Aorta (tissue), 5 donors: ENCODE measurements at places on chromosomes 3 and 15. TPM values are rescaled to one million over a fixed set of nuclear protein-coding genes. Genes with fewer than 3 reads are reported as not detected.

Gene DLEC1
- 0.26 TPM for total RNA-seq

DNA sequence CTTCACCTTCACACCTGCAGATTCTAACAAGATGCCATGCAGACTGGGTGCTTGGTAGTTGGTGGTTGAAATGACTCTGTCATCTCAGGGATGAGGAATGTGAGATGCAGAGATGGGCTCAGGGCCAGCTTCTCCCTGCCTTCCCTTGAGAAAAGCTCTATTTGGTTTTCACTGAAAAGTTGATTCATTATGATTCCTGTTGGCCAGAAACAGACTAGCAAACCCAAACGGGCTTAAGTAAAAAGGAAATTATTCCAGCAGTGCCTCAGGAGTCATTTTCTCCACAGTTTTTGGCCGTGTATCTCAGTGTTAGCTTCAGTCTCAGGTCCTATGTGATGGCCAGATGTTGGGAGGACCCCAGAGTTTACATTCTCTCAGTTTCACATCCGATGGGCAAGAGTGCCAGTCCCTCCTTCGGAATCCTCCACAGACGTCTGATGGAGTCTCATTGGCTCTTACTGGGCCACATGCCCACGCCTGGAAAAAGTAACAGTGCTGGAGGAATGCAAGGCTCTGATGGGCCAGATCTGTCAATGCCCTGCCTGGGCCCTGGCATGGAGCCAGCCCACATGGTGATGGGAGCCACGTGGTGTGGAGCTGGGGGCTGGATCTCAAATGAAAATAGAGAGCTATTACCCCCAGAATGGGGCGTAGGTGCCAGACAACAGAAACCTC lies 22.3 kb upstream of the SACM1L start:
- peaks cover 2% of the 10 kb centered on the region for H3K4me1 ChIP-seq
- no peak overlapping the region for H3K4me3 ChIP-seq
- peak; percentile 79 for DNase-seq

- H3K27me3 ChIP-seq = no peaks in the 10 kb centered on the region
- DNase-seq = no peak
- peaks cover 2% of the 10 kb centered on the region for H3K4me1 ChIP-seq
- no peak overlapping the region for H3K4me3 ChIP-seq
Observed at GRCh38 chr3:60095516-60095915, 1045.7 kb upstream of the CFAP20DC start.

DNA sequence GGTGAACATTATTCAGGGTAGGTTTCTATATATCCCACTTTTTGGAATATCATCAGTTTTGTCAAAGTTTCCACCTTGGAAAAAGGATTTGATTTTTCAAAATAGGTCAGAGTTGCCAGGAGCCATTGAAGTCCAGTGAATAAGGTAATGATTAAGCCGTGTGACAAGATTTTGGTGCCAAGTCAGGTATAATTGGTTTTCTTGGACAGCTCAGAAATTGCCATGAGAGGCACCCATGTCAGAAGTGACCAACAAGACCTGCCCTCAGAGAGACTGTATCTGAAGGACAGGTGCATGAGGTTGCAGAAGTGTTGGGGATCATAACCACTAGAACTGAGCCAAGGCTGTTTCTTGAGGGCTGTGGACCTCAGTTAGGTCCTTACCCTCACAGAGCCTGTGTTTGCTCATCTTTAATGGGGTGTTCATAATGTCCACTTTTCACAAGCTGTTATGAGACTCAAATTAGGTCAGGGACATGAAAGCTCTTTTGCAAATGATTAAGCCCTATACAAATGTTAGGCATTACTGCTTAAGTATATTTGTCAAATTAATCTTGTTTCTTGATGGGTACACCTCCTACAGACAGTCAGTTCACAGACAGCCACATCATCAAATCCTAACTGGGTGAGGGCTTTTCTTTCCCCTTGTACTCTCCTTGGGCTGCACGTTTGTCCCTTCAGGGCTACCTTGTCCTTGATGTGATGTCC lies 32.3 kb downstream of the CASR start:
- H3K27ac ChIP-seq = no peak overlapping the region
- H3K4me1 ChIP-seq = no peaks in the 10 kb centered on the region
- H3K27me3 ChIP-seq = no peaks in the 10 kb centered on the region
- DNase-seq = no peak
- H3K4me3 ChIP-seq = no peak overlapping the region
- H3K36me3 ChIP-seq = no peaks in the 10 kb centered on the region

DNA sequence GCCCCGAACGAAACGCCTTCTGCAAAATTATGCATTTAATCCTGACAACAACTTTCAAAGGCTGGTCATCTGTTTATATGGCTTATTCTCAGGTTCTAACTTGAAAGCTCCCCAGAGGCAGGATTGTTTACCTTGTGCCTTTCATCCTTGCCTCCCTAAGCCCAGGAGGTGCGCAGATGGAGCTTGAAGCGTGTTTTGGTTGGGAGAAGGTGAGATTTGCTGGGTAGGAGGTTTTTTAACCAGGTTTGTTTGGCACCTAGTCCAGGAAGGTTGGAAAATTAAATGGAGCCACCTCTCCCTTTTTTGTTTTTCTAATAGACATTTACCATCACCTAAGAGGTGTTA lies 675 bp downstream of the TSEN2 start:
- H3K27ac ChIP-seq = no peak overlapping the region
- no peak for DNase-seq
- H3K36me3 ChIP-seq = no peaks in the 10 kb centered on the region
- no peaks in the 10 kb centered on the region for H3K4me1 ChIP-seq
- no peaks in the 10 kb centered on the region for H3K27me3 ChIP-seq
- peak overlapping the region; percentile 68 for H3K4me3 ChIP-seq

DNA sequence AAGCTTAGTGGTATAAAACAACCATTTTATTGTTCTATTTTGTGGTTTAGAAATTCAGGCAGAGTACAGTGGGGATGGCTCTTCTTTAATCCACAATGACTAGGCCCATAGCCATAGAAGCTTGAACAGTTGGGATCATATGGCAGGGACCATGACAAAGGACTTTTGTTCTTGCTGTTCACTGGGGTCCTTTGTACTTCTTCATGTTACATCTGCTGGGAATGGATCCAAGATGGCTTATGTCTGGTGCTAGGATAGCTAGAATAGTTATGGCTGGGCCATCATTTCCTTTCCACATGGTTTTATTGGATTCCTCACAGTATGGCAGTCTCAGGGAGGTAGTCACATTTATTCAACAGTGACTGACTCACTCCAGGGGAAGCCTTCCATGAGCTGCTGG lies 427.9 kb upstream of the AGTR1 start:
- H3K36me3 ChIP-seq = no peaks in the 10 kb centered on the region
- H3K4me3 ChIP-seq = no peak overlapping the region
- no peak overlapping the region for H3K27ac ChIP-seq
- H3K4me1 ChIP-seq = no peaks in the 10 kb centered on the region
- H3K27me3 ChIP-seq = no peaks in the 10 kb centered on the region

GRCh38 chr3:113495035-113495434 lies 19.9 kb downstream of the SPICE1 start:
- no peaks in the 10 kb centered on the region for H3K27me3 ChIP-seq
- H3K4me3 ChIP-seq = no peak overlapping the region
- no peaks in the 10 kb centered on the region for H3K4me1 ChIP-seq
- no peak overlapping the region for H3K27ac ChIP-seq
